ENCODE measurements at places on chromosomes 3 and 15. TPM values are rescaled to one million over a fixed set of nuclear protein-coding genes. Genes with fewer than 3 reads are reported as not detected.

DNA sequence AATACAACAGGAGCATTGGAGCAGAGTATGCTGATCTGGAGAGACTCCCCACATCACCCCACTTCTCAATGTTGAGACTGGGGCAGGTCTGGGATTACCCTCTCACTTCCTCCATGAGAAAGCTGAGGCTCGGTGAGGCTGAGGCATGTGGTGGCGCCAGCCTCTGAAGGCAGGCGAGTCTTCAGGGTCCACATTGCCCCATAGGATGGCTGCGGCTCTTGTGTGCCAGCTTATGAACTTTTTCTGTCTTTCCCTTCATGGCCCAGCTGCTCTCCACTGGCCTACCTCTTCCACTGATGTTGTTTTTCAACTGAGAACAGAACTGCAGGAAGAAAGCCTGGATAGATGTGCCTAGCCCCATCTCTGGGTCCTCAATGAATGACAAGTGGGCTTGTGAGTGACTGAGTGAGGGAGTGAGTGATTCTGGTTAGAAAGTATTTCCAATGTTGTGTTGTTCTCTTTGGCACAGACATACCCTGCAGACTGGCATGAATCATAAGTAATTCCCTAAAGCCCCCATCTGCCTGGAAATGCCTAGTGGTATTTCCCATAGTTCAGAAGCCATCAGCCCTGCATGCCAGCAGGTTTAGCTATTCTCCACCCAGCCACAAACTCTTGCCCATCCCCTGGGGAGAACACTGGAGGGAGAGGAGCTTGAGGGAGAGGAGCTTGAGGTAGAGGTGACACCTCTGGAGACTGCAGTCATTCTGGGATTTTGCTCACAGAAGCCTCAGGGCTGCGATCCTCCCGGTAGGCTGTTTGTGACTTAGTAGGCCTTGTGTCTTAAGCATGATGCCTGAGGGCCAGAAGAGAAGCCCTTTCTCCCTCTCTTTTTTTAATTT is 56.9 kb downstream of the AMOTL2 start:
- no peak for DNase-seq

DNA sequence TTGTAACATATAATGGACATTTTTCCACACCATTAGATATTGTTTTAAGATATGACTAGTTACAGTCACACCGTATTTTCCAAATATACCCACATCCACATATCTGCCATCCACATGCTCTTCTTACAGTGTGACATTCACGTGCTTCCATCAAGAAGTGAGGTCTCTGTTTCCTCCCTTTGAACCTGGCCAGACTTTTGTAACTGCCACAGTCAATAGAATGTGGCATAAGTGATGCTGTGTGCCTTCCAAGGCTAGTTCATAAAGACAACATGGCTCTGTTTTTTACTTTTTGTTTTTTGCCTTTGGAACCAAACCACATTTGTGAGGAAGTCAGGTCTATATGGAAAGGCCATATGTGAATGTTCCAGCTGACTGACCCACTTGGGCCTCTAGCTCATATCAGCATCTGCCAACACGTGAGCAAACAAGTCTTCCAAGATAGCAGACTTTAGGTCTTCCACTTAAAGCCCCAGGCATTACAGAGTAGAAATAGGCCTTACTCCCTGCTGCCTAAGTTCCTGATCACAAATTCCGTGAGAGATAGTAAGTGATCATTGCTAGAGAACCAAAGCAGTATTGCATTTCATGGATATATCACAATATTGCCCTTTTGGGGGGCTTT is 27.1 kb downstream of the EIF1B start:
- no peak for DNase-seq

DNA sequence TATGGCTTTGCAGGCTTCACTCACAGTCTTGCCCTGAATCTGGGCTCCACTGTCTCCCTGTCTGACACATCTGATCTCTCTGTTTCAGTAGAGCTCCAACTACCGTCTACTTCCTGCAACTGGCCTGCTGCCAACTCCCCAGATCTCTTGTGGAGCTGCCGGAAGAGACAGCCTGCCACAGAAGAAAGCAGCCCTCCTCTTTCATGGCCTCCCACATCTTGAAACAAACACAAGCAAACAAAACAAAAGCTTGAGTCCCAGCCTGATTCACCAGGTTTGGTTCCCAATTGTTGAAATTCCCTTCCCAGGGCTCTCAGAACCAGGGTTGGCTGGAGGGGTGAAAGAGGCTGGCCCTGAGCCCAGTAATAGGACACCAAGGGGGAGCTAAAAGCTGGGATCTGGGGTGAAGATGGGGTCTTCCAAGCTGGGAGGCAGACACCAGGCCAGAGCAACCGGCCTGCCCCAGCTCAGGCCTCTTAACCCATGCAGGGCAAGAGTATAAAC is 55.3 kb upstream of the CA12 start:
- DNase-seq = peak; percentile 81

DNA sequence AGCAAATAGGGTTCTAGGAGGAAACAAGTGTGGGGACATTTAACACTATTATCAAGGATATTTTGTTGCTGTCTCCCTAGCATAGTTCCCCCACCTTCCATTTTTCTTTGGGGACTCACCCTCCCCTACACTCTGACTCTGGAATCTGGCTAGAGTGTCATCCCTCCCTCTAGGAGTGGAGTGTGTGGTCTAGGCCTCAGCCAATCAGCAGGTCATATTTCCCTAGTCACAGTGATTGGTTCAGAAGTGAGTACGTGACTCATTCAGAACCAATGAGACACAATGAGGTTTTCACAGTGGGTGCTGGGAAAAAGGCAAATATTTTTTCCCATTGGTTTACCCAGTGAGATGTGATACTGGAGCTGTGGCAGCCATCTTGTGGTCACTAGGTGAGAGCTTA is 234.4 kb downstream of the SHQ1 start:
- DNase-seq = no peak

DNA sequence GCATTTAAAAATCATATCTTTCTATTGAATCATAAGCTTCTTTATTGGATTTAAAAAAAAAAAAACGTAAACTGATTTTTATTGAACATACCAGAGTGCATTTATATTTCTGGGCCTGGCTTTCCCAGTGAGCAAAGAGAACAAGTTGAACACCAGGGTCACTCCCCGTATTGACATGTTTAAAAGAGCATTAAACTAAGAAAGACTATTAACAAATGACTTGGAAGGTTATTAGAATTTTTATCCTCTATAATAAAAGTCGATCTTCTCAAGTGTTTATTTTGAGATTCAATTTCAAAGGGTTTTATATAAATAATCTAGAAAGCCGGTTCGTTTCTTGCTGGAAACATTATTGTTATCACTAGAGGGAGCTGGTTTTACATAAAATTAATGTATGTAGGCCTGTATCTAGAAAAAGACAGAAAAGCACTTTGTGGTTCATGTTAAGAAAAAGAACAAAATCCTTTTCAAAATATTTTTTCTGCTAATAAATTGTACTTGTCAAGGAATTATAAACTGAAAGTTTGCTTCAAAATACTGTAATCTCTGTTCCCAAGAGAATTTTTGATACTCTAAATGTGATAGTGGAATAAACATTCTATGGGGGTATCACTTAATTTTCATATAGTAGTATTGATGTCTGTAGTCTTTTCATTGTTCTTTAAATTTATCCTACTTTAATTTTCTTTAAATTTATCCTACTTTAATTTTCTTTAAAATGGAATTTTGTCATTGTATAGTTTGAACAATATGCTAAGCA is 321.8 kb upstream of the MME start:
- no peak for DNase-seq

The FOXB1 gene
- total RNA-seq = not detected

Data from upper lobe of left lung (tissue), 6 donors.